Thyroid gland (tissue), 4 donors: ENCODE measurements at places on chromosomes 7 and 10.

GRCh38 chr10:97037365-97038361 lies 148.1 kb downstream of the SLIT1 start:
- peak; percentile 76 for DNase-seq

DNA sequence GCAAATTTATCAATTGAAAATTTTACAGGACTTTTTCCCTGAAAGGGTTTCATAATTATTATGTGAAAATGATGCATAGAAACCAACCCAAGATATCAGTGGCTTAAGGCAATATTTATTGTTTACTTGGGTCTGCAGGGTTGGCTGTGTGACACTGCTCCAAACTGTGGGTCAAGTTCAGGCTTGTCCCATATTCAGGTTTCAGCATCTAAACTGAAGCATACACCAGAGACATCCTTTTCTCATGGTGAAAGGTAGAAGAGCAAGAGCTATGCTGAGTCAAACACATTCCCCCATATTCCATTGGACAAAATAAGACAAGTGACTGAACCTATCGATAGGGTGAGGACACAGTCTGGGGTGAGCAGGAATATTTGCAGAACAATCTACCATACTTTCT lies 110.9 kb downstream of the MAPK8 start:
- DNase-seq: no peak

DNA sequence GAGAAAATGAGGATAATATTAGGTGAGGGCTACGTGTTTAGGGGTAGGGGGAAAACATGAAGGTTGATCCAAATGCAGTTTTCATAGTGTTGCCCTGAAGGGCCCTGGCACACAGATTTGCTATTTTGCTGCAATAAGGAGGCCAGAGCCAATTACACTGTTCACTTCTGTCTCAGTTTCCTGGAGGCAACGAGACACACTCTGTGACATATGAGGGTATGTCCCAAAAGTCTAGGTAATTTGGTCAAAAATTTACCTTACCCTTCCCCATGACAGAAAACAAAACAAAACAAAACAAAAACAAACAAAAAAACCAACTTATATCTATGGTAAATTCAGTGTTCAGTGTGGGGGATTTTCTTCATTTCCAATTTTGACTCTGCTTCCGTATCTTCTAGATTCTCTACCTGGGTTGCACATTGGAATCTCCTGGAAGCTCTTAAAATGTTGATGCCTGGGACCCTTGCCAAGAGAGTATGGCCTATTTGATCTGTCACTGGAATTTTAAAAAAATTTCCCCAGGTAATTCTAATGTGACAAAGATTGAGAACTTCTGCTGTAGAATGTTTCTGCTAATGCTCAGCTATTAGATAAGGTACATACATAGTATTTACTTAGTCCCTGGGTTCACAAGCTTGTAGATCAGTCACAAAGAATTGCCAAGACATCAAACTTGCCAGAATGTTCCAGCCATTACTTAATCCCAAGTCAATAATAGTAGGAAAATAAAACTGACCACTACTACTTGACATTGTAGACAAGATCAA lies 139.5 kb downstream of the SEMA3E start:
- DNase-seq: no peak

- DNase-seq: no peak
Measured at GRCh38 chr10:16519250-16519907, 2.3 kb downstream of the C1QL3 start.

- no peak for DNase-seq
Measured at GRCh38 chr10:3801558-3802192, 16.7 kb upstream of the KLF6 start.
